ENCODE measurements at places on chromosomes 11 and 22.

- DNase-seq = no peak
Observed at GRCh38 chr11:8267831-8268529, 4.3 kb upstream of the LMO1 start.

DNA sequence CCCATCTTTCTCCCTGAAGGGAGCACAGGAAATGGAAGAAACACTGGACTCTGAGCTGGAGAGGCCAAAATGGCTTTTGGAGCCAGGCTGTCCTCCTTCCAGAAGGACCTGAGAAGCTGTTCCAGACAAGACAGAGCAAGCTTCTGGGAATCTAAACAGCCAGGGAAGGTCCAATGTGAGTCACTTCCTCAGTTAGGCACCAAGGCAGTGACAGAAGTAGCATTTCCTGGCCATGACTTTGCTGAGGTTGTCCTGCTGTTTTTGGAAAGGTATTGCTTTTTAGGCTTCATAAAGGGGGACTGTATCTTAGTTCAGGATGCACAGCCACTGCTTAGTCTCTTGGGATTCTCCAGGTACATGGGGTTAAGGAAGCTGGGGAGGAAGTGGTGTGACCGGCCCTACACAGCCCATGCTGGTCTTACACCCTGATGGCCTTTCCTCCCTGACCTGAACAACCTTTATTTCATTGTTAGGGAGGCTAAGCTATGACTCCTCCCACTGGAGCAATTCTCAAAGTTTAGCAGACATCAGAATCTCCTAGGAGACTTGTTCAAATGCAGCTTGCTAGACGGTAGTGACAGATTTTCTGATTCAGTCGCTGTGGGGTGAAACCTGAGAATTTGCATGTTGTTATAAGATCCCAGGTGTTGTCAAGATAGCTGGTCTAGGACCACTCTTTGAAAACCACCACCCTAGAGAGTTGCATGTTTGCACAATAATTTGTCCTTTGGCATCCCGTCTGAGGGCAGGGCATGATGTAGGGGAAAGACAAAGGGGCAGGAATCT is 6.8 kb upstream of the INSC start:
- peak; percentile 47 for DNase-seq

- DNase-seq = no peak
Observed at GRCh38 chr11:76224461-76225121, 18.3 kb upstream of the WNT11 start.

DNA sequence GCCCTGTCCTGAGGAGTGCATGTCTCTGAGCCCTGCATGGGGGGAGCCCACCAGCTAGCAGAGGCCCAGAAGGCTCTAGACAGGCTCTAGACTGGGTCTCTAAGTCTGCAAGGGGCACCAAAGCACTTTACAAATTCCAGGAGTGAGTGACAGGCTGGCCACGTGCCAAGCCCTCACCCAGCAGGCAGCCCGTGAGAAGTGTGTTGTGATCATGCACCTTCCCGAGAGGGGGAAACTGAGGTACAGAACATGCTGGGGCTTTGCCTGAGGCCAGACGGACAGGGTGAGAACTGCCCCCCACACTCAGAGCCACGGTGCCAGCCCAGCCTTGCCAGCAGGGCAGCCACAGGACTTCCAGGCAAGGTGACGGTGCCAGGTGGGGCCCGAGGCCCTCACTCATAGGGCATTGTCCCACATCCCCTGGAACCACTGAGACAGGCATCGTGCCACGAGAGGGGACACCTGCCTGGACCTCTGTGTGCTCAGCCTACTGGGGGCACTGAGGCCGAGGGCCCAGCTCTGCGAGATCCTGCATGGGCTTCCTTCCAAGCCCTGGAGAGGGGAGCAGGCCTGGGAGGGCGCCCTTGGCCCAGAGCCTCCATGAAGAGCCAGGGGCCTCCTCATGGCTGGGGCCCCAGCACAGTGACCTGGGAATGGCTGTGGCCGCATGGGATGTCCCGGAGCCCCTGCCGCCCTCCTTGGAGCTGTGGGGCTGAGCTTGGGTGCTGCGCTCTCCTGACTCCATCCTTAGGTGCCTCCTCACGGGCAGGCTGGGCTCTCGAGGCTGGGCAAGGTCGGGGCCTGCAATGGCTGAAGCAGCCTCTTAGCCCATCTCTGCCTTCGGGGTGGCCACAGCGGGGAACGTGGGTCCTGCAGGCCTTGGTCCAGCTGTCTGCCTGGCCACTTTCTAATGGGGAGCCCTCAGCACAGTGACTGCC is 121.5 kb downstream of the KCNQ1OT1 start:
- DNase-seq = no peak

- DNase-seq = no peak
Observed at GRCh38 chr11:34288492-34288891, 69.3 kb downstream of the ABTB2 start.

GRCh38 chr11:88100151-88100550 is 75.1 kb downstream of the RAB38 start:
- no peak for DNase-seq

DNA sequence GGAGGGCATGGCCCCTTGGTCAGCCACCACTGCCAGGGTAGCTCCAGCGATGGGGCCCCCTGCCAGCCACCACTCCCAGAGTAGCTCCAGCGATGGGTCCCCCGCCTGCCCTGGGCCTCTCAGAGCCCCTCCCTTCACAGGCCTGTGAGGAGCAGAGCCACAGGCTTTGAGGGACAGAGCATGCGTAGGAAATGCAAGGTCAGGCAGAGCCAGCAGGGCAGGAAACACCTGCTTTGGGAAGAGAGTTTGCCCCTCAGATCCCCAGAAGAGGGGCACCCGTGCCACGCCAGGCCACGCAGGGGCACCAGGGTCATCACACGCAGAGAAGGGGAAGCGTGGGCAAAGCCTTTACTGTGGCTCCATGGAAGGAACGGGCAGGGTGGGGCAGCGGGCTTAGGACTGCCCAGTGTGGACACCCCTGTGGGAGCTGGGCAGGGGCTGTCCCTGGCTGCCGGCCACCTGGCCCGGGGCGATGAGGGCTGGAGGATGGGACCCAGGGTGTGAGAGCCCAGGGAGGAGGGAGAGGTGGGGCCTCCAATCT is 477.8 kb downstream of the BRD1 start:
- no peak for DNase-seq

DNA sequence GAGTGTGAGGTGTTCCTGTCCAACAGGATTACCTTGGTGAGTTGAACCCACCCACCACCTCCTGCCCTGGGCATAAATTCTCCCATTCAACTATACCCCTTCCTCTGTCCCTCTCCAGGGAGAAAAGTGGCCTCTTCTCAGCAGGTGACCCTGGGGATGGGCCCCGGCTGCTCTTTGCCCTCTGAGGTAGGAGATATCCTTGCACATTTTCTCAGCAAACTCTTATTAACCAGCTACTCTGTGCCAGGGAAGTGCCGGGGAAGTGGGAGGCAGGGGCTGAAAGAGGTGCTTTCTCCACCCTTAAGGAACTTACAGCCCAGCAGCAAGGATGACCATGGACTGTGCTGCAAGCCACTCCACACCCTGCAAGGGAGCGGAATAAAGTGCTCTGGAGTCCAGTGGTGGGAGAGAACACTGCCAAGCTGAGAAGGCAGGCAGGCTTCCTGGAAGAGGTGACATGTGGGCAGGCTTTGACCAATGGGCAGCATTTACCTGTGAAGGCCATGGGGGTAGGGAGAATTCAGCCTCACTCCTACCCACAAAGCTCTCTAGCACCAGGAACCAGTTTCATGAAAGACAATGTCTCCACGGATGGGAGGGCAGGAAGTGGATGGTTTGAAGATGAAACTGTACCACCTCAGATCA is 21.9 kb upstream of the OAF start:
- no peak for DNase-seq

GRCh38 chr11:1178906-1179305 is 21.2 kb downstream of the MUC5AC start:
- DNase-seq = no peak

DNA sequence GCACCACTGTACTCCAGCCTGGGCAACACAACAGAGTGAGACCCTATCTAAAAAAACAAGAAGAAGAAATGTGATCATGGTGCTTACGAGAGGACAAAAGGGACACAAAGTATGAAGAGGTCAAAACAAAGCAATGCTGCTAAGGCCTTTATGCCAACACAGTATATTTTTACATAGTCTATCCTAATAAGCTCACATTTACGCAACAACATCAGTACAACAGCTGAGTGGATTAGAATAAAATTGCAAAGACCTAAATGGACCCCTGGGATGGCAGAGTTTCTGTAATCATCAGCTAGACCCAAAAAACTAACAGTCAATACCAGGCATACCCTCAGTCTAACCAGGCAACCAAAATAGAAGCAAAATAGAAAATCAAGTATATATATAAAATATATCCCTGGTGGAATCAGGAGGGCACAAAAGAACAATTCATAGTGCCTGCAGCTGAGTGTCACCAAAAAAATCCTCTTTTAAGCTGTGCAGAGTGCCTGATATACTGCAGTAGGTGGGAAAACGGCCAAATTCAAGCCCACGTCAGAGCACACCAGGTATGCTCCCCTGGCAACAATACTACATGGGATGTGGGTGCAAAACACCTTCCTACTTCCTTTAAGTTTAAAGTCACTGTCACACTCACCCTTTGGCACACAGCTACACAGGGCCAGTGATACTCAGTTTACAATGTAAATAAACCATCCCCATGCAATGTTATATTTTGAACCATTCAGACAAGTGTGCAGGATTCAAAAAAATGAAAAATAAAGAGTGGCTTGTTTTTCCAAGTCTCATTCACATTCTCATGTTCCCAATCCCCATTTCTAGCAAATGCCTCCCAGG is 57.8 kb downstream of the RBFOX2 start:
- no peak for DNase-seq
